WTC11 (cell line): ENCODE measurements at places on chromosomes 13 and 19. TPM values are rescaled to one million over a fixed set of nuclear protein-coding genes. Genes with fewer than 3 reads are reported as not detected.

DNA sequence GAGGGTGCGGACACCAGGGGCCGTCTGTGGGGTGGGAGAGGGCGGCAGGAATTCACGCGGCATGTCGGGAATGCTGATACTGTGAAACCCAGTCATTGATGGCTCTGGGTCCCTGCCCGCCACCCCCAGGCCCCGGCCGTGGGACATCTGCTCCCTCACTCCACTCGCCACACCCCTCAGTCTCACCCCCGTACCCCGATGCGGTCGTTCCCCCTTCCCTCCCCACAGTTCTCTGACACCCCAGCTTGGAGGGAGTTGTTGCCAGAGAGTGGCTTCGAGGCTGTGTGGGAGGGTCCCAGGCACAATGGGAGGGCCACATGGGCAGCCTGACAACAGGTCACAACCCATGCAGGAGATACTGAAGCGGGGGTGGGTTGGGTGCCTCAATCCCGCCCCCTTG, 1.8 kb downstream of the MAG start:
- DNase-seq: peak; percentile 23

Gene NDUFA7
- total RNA-seq: 76.4 to 101 TPM (median 91.9 TPM) in 3 replicates

Gene ZNF611
- total RNA-seq: 18.0 to 22.4 TPM (median 19.9 TPM) in 3 replicates

DNA sequence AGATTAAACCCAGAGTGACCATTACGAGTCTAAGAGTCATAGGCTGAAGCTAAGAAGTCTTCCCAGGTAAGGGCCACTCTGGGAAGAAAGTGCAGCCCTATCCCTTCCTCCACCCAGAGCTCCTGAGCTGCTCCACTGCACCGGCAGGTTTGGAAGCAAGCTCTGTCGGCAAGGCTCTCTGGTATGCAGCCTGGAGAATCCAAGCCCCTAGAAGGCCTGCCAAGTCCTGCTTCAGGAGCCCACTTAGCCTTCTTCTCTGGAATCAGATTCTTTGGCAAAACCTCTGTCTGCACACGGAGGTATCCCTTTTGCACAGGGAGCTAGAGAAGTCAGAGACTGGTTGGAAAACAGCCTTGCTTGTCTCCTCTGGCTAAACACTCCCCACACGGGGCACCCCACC, 58.5 kb downstream of the CEBPG start:
- DNase-seq: no peak

Gene SERPINE3
- 0.16 to 0.64 TPM (median 0.59 TPM) in 3 replicates for total RNA-seq

- no peak for DNase-seq
Measured at GRCh38 chr19:10968527-10969135, 7.8 kb downstream of the SMARCA4 start.

Gene GNA15
- total RNA-seq: 0.22 to 0.44 TPM (median 0.37 TPM) in 3 replicates

Gene ATP13A1
- total RNA-seq: 63.4 to 82.6 TPM (median 64.3 TPM) in 3 replicates

DNA sequence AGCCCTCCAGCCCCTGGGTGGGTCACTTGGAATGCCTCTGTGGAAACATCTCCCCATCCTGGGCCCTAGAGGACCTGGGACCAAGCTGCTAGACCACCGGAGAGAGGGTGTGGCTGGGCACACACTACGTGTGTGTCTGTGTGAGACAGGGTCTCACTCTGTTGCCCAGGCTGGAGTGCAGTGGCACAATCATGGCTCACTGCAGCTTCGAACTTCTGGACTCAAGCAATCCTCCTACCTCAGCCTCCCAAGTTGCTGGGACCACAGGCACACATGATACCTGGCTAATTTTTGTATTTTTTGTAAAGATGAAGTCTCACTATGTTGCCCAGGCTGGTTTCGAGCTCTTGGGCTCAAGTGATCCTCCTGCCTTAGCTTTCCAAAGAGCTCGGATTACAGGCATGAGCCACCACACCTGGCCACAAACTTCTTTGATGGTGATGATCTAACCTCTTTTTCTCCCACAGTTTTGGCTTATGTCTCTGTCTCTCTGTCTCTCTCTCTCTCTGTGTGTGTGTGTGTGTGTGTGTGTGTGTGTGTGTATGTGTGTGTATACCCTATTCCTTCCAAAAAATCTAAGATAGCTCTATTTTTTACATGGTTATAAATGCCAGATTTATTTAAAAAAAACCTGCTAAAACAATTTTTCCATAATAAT, 32.1 kb upstream of the SLC7A9 start:
- DNase-seq: no peak

Gene KLK3
- total RNA-seq: 0.13 to 0.25 TPM (median 0.16 TPM) in 3 replicates

- DNase-seq: no peak
Measured at GRCh38 chr19:33780251-33780650, 16.4 kb upstream of the KCTD15 start.

- no peak for DNase-seq
Measured at GRCh38 chr13:44649104-44649428, 72.9 kb upstream of the TSC22D1 start.
